ENCODE measurements at places on chromosomes 2 and 18. TPM values are rescaled to one million over a fixed set of nuclear protein-coding genes. Genes with fewer than 3 reads are reported as not detected.

The REG1B gene
- total RNA-seq: not detected

The CD8B2 gene
- total RNA-seq: not detected

The TGFA gene
- 5.0 TPM for total RNA-seq

The ZNF236 gene
- 2.5 TPM for total RNA-seq

The EGR4 gene
- 0.09 TPM for total RNA-seq

The GKN2 gene
- total RNA-seq: 3.5 TPM

The AQP12A gene
- not detected for total RNA-seq

The CDH19 gene
- total RNA-seq: 1.2 TPM

The PSTPIP2 gene
- 0.44 TPM for total RNA-seq

The TGOLN2 gene
- 110 TPM for total RNA-seq

The NEB gene
- 0.21 TPM for total RNA-seq

The CSRNP3 gene
- not detected for total RNA-seq

The TMEM169 gene
- total RNA-seq: 0.42 TPM

The TMEM185B gene
- 48.5 TPM for total RNA-seq

Data from A549 treated with GW870086 at 1 μM for 4 hours (cell line).